ENCODE measurements at places on chromosomes 6 and 20.

DNA sequence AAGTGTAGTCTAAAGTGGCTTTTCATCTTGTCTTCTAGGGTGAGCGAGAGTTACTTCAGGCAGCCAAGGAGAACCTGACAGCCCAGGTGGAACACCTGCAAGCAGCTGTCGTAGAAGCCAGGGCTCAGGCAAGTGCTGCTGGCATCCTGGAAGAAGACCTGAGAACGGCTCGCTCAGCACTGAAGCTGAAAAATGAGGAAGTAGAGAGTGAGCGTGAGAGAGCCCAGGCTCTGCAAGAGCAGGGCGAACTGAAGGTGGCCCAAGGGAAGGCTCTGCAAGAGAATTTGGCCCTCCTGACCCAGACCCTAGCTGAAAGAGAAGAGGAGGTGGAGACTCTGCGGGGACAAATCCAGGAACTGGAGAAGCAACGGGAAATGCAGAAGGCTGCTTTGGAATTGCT, 27.1 kb downstream of the C20orf173 start:
- DNase-seq, result no peak

GRCh38 chr6:14743144-14743473, 502.8 kb upstream of the JARID2 start:
- no peak for DNase-seq

DNA sequence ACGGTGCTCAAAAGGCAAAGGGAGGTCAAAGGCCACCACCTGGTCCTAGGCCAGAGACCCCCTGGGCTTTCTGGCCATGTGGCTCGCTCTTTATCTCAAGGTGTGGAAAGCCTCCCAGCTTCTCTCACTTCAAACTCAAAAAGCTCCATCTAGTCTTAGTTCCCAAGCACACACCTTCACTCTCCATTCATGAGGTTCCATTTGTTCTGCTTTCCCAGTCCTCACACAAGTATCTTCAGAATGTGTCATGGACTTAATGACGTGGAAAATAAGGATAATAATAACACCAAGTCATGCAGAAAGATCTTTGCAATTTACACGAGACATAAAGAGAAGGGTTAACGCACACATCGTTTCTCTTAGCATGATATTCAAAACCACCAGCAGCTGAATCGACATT, 219.3 kb downstream of the GMDS start:
- DNase-seq, result no peak

- no peak for DNase-seq
Observed at GRCh38 chr6:31122791-31123706, 2.8 kb upstream of the CDSN start.

- DNase-seq, result no peak
Observed at GRCh38 chr6:28653876-28654275, 128.2 kb downstream of the GPX5 start.

- DNase-seq, result no peak
Observed at GRCh38 chr6:26311012-26311384, 54.0 kb upstream of the BTN3A2 start.

DNA sequence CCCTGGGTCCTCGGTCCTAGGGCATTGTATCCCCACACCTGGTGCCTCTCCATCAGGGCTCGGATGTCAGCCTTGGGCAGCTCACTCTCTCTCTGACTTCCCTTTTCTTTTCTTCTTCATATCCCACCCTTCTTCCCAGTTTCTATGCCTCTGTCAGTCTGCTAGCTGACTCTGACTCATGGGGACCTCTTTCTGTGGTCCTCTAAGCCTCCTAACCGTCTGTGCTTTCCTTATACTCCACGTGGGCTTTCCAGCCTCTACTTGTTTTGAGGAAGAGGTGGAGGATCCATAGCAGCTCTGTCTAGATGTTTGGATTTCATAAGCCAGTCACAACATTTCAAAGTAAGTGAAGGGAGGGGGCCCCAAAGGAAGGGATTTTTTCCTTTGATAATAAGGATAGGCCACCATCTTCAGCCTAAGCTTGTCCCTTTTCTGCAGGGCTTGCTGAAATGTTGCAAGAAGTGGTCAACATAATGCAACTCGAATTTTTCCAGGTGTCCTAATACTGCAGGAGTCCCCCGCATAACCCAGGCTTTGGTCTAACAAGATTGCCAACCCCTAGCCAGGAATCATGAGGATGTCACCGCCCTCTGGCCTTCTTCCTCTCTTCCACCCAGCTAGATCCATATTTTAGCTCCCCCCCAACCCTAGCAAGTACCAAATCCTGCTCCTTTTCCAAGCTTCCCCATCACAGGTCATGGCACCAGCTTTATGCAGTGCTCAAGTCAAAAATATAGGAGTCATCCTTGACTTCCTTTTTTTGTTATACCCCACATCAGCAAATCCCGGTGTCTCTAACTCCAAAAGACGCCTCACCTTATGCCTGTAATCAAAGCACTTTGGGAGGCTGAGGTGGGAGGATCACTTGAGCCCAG, 8.7 kb upstream of the PLTP start:
- no peak for DNase-seq

GRCh38 chr6:5475779-5476178, 214.5 kb downstream of the FARS2 start:
- no peak for DNase-seq

- no peak for DNase-seq
Observed at GRCh38 chr6:134740027-134740373, 209.9 kb downstream of the ALDH8A1 start.

DNA sequence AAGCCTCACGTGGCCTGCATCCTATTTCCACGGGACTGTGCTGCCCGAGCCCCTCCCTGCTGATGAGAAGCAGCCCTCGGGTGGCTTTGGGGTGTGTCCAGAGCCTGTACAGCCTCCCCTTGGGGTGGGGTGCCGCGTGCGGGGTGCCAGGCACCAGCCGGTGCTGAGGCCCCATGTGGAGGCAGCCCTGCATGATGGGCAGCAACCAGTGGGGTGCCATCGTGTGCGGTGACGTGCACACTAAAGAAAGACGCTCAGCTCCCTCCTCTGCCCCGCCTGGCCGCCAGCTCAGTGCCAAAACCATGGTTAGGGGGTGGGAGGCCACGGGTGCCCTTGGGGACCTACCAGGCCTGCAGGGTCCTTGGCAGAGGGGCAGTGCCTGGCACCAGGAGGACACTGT, 26.2 kb downstream of the NTSR1 start:
- no peak for DNase-seq

DNA sequence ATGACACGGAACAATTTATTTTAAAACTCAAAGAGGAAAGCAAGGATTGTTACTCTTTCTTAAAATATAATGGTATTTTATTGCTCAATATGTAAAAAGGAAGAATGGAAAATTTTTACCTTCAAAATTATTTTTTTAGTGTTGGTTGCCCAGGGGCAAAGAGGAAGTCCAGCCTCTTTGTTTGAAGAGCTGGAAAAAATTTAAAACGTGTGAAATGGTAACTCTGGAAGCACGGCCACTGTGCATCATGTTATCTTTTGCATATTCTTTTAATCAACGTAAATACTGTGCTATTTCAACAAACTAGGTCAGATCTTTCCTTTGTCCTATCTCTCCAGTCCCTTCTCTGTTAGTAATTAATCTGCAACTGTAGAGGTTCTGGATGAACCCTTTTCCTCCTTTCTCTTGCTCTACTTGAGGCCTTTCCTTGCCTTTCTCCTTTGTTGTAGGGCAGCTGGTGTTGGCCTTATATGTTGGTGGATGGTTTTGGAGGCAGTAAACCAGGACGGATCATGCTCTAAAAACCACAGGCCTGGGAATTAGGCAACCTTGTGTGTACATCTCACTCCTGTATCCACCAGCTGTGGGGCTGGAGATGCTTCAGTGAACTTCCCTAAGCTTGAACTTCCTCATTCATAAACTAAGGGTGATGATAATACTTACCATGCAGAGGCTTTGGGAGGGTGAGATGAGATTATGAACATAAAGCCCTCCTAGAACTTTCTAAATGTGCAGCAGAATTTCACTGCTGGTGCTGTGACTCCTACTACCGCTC, 143.3 kb downstream of the PRL start:
- DNase-seq, result no peak

DNA sequence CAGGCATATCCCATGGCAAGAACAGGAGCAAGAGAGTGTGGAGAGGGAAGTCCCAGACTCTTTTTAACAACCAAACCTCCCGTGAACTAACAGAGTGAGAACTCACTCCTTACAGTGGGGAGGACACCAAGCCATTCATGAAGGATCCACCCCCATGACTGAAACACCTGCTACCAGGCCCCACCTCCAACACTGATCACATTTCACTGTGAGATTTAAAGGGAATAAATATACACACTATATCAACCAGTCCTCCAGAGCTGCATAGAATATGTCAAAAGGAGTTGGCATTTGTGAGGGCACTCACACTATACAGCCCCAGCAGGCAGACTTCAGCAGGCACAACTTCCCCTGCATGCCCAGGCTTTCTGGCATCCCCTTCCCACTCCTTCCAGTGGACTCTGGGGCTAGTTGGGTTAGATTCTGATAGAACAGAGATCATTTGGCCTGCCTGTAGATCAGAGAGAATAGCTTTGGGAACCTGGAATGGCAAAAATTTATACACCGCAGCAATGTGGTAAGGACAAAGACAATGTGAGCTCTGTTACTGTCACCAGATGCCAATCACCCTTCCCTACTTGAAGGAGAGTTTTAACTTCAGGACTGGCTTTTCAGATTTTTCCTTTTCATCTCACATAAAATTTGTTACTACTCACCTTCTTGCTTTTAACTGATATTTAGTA, 25.2 kb upstream of the TENT5A start:
- no peak for DNase-seq

DNA sequence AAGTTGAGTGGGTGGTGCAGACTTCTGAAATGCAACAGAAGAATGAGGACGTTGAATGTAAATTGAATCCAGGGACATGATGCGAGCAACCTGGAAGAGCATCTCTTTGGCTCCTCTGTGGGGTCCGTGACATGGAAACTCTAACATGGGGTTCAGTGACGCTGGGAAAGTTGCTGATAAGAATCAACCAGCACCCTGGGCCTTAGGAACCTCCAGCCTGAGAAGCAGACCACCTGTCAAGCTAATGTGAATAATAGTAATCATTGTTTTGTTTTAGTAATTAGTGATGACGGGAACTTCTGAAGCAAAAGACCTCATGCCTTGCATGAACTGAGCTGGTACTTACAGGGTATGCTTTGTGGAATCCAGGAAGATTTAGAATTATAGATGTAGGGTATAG, 25.2 kb upstream of the DOK5 start:
- DNase-seq, result no peak

GRCh38 chr20:20571068-20571780, 141.2 kb downstream of the RALGAPA2 start:
- DNase-seq, result no peak

DNA sequence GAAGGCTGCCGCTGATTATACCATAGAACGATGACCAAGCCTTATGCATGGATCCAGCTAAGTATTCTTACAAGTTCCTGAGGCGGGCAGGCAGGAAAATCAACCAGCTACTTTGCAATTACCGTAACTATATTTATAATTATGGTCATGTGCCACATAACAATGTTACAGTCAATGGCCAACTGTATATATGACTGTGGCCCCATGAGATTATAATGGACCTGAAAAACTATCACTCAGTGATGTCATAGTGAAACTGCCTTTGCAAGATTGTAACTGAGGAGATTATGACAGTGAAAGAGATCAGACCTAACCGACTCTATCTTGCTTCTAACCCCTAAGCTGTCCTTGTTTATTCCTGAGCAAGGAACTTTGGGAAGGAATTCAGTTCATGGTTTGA, 33.1 kb upstream of the FAM135A start:
- DNase-seq, result no peak

- no peak for DNase-seq
Observed at GRCh38 chr6:44025226-44025625, 102.0 kb downstream of the MRPL14 start.

DNA sequence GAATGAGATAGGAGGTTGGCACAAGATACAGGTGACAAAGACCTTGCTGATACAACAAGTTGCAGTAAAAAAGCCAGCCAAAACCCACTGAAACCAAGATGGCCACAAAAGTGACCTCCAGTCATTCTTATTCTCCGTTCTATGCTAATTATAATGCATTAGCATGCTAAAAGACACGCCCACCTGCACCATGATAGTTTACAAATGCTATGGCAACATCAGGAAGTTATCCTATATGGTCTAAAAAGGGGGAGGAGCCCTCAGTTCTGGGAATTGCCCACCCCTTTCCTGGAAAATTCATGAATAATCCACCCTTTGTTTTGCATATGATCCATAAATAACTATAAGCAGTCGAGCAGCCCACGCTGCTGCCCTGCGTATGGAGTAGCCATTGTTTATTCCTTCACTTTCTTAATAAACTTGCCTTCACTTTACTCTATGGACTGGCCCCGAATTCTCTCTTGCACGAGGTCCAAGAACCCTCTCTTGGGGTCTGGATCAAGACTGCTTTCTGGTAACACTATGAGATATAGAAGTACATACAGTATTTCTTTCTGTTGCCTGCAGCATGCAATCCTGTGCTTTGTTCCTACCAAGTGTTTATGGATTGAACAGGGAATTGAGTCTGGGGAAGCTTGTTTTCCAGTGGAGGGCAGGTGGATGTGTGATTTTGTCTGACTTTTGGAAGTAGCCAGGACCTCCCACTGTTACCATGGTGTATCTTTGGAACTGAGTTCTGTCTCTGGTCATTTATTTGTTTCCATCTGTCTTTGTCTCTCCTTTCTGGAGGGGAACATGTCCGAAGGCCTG, 72.0 kb upstream of the TGM3 start:
- no peak for DNase-seq

DNA sequence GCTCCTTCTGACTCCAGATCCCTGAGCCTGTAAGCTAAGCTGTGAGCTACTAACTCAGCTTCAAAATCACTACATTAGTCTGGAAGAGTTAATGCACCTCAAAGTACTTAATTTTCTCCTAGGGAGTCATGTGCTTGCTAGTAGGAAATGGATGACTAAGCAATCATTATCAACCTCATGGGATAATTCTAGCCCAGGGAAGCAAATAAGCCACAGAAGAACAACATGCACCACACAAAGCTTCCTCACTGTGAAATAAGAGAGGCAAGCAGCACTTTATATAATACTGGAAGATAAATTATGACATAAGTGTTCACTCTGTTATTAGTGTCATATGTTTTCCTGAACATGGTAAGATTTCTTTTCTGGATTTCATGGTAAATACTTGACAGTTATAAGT, 57.9 kb upstream of the RCAN2 start:
- DNase-seq, result no peak

DNA sequence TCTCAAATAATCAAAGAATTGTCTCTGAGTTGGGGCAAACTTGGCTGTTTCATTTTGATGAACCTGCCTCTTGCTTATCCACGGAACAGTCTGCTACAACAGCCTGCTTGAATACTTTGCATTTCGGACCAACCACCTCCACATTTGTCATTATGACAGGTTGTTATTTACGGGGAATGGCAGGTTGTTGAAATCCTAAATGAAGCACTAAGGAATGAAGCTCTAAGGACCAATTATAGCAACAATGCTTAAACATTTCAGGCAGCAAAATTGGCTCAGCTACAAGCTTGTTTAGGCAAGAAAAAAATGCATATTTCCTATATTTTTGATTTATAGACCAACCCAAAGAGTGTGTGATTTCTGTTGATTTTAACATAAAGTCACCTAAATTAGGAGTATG, 84.5 kb downstream of the MAP3K7 start:
- no peak for DNase-seq
